ENCODE measurements at places on chromosomes 6 and 20.
A peak's percentile ranks its signal among the peaks of the same experiment; 100 is the strongest.

GRCh38 chr6:46052479-46052878 lies 36.8 kb upstream of the CLIC5 start:
- no peak for DNase-seq

DNA sequence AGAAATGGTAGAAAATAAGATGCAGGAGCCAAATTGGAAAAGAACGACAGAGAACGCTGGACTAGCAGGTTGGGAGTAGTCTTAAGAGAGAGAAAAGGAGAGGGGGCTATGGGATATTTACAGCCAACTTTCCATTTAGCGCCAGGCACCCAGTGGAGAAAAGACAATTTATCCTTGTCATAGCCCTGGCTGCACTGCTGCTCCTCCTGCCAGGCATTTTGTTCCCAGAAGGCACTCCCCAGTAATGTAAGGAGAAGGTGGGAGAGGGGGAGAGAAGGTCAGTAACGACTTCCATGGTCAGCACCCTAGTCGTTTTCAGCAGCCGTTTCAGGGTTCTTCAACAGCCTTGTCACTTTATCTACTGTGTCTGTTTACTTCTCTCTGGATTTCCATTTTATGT lies 159.0 kb downstream of the TRMT11 start:
- DNase-seq: no peak

DNA sequence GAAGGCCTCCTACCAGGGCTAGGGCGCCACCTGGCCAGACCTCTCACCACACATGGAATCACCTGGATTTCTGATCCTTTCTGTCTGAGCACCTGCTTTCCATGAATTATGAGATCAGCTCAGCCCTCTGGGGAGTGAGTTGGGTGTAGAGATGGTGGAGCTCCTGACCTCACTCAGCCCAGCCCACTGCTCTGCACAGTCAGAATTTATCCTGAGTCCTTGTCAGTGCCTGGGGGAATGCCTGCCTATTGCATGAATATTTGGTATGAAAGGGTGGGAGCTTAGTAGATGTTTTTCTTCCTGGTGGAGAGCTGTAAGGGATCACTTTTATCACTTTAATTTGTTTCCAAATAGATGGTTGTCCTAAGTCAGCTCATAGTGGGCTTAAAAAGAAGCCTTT lies 47.5 kb downstream of the DTD1 start:
- peak; percentile 46 for DNase-seq

DNA sequence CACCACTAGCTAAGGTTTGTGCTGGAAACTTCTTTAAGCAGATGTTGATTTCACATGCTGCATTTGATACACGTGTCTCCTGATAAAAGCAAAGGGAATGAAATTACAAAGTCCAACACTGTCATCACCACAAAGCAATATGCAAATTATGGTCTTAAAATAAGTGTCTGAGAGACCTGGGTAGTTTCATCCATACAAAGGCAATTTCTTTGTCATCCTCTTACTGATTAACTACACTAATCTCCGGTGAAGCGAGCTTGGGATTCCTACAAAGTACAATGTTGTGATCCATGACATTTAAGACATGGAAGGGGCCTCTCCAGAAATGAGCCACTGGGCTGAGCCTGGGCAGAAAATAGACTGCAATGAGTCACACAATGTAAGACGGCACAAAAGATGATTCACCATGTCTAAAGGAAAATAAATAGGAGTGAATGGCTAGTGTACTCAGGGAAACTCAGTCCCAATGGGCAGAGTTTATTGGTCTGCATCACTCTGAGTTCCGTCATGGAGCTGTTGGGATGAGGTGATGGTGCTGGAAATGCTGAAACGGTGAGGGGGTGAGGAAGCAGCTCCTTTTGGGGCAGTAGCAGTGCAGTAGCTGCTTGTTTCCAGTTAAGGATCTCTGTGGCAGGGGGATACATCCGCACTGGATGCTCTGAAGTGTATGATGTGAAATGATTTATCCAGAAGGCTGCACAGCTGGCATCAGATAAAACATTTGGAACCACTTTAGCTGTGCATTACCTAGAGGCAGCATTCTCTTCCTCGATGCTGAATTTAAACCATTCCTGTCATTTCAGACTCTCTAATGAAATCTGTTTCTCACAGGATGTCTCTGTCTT lies 103.3 kb downstream of the IBTK start:
- DNase-seq: peak; percentile 90

DNA sequence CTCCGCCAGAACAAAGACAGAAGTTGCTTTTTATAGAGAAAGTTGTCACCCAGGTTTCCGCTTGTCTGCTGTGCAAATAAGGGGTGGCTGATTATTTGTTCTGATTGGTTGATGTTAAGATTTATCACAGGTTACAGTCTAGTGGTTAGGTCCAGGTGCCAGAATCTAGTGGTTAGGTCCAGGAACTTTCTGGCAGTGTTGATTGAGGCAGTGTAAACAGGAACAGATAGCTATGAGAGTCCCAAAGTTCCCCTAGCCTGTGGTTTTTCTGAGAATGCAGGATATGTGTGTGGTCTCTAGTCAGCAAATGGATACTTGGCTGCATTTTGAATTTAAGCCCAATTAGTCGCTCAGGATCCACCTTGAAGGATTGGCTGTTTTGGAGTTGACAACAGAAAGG lies 148.0 kb downstream of the TMEM200A start:
- no peak for DNase-seq

DNA sequence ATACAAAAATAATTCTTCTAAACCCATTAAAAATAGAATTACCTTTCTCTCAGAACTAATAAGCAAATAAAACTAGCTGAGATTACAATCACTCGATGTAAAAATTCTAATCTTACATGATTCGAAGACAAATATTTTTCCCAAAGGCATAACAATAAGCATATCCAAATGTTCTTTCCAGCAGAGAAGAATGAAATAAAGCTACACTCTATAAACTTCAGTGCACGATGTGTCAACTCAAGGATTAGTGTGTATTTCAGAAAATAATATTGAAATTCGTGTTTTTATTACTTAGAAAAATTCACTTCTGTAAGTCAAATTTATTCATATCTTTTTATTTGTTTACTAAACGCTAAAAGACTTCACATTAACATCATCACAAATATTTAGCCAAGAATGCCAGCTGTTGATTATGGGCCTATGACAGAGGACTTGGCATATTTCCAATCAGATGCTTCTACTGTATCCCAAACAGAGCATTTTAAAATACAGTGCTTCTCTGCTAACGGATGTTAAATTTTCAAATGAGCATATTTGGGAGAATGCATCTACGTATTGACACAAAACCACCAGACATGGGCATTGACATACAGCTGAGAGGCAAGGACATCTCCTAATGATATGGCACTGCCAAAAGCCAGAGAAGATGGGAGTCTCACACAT lies 54.7 kb upstream of the PDE7B start:
- DNase-seq: no peak

All from umbilical cord (tissue), 2 donors.